ENCODE measurements at places on chromosomes 1 and 21.
A peak's percentile ranks its signal among the peaks of the same experiment; 100 is the strongest.

DNA sequence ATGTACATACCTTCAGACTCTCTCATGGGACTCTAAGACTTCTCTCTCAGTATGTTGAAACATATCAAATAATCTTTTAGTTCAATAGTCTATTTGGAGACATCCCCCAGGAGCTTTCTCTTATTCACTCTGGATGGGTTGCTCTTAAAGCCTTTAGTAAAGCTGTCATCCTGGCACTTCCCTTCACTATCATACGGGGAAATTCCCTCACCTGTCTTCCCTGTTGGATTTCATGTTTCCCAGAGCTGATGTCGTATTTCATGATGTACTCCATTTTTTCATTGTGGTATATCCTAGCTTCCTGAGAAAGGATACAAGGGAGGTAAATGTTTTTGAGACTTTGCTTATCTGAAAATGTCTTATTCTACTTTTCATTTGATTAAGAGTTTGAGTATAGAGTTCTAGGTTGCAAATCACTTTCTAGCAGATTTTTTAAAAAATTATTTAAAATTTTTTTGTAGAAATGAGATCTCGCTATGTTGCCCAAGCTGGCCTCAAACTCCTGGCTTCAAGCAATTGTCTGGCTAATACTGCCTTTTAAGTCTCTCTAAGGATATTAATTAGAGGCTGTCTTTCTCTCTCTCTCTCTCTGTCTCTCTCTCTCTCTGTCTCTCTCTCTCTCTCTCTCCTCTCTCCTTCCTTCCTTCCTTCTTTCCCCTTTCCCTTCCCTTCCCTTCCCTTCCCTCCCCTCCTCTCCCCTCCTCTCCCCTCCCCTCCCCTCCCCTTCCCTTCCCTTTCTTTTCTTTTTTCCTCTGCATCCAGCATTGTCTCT lies 17.0 kb upstream of the MACF1 start:
- no peak for DNase-seq

- no peak for DNase-seq
These were observed 89.6 kb downstream of the NAV1 start for GRCh38 chr1:201628490-201628889.

GRCh38 chr1:247500865-247501264 lies 35.4 kb downstream of the OR2C3 start:
- no peak for DNase-seq

DNA sequence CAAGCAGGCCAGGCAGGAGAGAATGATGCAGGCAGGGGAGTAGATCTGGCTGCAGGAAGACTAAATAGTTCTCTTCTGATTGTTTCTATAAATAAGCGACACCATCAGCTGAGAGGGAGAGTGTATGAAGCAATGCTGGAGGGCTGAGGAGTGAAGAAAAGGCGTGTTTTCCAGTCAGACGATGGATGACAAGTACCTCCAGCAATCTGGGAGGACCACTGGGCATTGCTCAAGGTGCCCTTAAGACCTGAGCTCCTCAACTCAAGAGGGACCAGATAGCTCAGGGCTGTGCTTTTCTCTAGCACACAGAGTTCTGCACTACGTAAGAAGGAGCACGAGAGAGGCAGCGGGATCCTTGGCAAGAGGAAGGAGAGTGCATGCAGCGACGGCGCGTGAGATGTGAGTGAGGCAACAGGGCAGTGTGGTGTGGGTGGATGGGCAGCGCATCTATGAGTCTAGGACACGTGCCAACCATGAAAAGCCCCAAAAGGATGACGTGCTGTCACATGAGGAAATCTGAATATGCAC lies 36.0 kb downstream of the PABPC4 start:
- no peak for DNase-seq

DNA sequence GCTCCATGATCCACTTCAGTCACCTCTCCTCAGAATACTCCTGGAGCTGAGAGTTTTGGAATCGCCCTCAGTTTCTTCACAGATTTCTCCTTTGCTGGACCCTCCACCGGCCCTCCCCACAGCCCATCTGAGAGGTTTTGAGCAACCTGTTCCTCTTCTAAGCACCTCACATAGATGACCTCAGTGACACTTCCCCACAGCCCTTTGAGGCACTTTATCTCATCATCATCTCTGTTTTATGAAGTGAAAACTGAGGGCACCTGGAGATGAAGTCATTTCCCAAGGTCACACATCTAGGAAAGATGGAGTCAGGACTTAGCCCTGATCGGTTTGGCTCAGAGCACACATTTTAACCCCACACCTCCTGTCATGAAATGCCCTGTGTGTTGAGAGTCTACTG lies 76.8 kb upstream of the ZNF281 start:
- no peak for DNase-seq

GRCh38 chr1:47436979-47437446 lies 831 bp upstream of the FOXD2 start:
- DNase-seq = no peak

DNA sequence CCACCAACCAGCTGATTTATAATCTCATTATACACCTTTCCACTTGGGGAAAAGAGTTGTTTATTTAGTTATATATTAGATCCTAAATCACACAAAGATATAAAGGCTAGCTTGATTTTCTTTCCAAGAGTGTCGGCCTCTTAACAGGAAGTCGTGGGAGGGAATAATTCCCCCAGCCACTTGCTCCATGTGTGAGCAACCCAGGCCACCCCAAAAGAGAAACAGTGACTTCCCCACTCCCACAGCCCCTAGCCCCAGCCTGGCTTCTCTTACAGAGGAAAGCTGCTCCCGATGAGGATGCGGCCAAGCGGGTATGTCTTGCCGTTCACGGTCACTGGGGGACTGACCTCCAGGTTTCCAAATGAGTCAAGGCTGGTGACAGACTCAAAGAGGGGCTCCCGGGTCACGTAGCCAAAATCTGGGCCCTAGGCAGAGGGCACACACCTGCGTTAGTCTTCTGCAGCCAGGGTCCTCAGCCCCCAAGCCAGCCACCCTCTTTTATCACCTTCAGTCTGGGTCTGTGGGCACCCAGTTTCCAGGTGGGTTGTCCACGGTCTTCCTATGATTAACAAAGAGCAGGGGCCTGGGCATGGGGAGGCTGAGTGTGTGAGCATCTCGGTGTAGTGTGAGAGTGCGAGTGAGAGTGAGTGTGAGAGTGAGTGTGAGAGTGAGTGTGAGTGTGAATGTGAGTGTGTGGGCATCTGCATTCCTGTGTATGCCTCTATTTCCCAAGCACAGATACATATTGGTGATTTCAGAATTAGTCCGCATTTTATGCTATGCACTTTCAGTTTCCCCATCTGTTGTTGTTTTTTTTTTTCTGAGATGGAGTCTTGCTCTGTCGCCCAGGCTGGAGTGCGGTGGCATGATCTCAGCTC lies 25.4 kb upstream of the SDHB start:
- no peak for DNase-seq

- DNase-seq = peak; percentile 50
These were observed 2.3 kb downstream of the H3-3A start for GRCh38 chr1:226064816-226065248.

- peak; percentile 12 for DNase-seq
These were observed 61.4 kb downstream of the EIF2B3 start for GRCh38 chr1:44924835-44925464.

- no peak for DNase-seq
These were observed 1.7 kb upstream of the TMEM61 start for GRCh38 chr1:54978528-54979326.

GRCh38 chr1:173016419-173016818 lies 34.3 kb downstream of the TNFSF18 start:
- DNase-seq = no peak

- DNase-seq = no peak
These were observed 12.4 kb downstream of the IER5 start for GRCh38 chr1:181100934-181101333.

DNA sequence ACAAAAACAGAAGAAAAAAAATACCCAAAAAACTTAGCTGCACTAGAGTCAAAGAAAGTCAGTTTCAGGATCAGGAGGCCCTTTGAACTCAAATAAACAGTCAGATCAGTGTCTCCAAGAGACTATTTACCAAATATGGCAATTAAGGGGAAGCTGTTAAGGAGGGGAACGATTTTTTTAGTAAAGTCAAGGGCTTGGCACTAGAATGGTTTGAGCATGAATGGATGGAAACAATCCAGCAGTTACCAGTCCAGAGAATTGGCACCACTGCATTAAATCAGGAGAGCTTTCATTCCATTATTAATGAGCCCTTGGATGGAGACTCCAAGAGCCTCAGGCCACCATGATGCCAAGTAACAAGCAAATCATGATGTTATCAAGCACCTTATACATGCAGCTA lies 7.2 kb downstream of the TRAPPC3 start:
- no peak for DNase-seq

- DNase-seq = no peak
These were observed 887.1 kb downstream of the LRRIQ3 start for GRCh38 chr1:73310797-73311381.

DNA sequence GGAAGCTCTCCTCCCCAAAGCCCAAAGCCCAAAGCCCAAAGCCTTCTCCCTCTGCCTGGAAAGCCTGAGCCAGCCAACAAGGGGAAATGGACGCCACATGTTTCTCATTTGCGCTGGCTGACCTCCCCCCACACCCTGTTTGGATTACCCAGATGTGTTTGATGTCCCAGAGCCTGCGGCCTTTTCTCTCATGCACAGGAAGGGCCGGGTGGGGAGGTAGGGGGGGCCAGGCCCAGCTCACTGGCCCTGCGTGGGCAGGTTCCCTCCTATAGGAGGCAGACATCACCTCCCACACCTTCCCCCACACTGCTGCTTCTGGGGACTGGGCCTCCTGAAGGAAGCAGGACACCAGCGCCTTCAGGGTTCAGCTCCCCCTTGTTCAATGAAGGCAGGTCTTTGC lies 116.3 kb downstream of the NAV1 start:
- DNase-seq = no peak

DNA sequence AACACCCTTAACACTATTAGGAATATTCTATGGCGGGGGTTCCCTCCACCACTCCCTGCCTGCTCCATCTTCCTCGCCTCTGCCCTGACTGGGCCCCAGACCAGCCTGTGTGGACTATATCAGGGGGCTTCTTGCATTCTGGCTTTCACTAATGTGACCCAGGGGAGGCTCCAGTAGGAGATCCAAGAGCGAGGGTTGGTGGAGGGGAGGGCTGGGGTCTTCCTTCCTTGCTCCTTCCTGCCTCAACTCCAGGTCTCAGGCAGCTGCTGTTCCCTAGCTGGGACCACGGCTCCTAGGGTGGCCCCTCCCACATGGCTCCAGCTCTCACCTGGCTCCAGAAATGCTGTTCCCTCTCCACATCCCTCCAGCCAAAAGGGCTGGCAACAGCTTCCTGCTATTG lies 257.4 kb downstream of the MATN1 start:
- DNase-seq = peak; percentile 4

- DNase-seq = no peak
These were observed 62.7 kb upstream of the EPS8L3 start for GRCh38 chr1:109826446-109826845.

DNA sequence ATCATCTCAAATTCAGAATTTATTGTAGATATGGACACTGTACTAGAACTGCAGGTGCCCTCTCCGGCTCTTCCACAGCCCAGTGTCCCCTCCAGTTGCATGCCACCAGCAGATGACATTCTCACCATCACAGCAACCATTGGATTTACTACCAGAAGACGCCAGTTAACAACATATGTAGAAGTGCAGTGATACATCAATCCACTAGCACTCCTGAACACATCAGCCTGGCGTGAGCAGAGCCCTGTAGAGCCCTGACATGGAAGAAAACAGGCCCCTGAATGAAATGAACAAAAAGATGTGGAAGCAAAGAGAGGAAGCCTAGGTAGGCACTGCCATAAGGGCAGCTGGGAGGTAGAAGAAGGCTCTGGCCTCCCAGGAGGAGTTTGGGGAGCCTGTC lies 73.1 kb upstream of the GALNT2 start:
- no peak for DNase-seq

DNA sequence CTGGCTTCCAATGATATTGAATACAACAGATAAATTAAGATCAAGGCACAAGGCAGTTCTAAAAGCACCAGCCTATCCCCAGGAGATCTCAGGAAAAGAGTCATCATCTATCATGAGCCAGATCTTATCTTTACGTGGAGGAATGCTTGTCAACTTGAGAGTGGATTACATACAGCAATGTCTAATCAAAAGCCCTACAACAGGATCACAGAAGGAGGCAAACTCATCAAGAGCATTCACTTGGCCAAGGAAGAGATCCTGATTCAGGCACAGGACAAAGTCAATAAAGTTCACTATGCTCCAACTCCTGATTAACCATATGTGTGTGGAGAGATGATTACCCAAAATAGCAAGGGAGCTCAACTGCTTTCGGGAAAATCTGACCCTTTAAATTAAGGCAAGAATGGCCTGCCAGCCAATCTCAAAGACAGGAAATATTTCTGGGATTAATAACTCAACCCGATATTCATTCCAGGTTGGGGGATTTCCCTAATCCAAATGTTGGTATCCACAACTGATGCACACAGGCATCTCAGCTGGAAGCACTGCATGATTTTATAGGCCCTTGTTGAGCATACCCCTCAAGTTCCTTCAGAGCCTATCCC lies 33.7 kb downstream of the TBX15 start:
- no peak for DNase-seq

DNA sequence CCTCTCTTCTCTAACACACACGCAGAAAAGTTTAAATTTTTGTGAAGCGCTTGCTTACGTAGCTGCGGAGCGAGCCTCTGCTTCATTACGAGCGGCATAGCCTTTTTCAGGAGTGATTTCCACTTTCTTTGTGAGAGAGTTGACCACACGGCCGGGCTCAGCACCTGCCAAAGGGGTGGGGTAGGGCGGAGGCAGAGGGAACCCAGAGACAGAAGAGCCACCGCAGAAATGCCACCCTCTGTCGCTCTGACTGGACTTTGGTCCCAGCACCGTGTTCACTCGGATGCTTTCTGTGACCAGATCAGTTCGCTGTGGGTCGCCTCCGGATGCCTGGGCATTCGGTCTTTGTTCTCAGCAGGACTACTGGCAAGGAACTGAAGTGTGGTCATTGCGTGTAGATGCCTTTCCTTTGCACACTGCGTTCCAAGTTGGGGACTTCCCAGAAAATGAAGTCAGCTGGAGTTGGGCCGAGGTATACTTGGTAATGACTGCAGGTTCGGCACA lies 883 bp downstream of the CHODL start:
- DNase-seq = no peak

DNA sequence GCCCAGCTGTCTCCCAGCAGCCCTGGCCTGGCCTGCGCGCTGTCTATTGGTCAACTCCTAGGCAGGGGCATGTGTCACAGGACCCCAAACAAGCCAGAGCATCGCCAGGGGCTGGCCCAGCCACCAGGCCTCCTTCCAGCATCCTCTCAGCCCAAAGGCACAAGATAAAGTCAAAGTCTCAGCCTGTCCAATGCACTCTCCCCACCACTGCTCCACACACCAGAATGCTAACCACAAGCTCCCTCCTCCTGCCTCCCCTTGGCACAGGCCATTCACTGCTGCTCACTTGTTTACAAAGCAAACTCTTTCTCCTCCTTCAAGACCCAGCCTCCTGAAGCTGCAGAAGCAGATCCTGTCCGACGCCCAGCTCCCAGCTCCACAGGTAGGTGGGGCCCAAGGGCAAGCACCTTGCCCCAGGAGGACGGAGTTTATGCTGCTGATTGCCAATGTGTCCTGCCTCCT lies 133.4 kb downstream of the DMRTB1 start:
- no peak for DNase-seq

Measured in CD4-positive, alpha-beta T cell (primary cell).